ENCODE measurements at places on chromosomes 3 and 15.

DNA sequence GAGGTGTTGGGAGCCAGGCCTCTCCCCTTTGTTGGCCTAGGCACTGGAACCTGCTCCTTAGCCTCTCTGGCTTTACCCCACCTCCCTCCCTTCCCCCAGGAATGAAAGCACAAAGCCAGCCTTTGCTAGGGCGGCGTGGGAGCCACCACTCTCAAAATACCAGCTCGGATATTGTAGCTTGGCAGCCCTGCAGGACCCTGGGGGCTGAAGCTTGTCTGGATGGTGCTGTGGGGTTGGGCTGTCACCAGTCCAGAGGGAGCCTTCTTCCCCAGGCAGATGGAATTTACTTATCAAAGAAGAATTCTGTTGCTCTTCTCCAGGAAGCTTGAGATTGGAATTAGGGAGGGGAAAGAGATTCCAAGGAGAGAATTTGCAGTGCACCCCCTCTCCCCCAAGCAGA, 14.9 kb upstream of the GRM2 start:
- no peak for DNase-seq

- no peak for DNase-seq
Observed at GRCh38 chr3:13693441-13693840, 144.5 kb downstream of the FBLN2 start.

DNA sequence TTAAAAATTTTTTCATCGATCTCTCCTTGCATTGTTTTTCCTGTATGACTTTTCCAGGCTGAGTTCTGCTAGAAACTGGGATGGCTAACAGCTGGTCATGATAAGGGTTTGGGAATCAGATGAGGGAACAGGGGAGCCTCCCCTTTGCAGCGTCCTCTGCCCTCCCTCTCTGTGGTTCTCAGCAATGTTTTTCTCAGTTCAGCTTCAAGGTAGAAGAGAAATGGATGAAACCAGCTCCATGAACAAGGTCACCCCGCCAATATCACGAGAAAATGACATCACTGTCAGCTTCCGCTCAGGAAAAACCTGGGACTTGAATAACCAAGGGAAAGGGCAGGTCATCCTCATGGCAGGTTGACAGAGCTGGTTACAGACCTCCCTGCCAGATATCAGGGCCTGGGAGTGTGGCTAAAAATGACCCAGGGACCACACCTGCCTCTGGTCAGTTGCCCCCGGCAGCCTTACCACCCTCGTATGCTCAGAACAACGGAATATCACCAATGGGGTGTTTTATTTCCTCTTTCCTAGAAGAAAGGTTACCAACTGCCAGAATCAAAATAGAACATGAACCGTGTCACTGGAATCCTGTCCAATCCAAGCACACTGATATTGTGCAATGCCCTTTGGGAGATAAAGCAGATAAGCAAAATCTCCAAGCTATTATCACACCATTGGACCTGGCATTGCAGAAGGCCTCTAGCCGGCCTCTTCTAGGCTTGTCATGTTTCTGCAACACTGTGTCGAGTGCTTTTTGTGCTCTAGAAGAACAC, 26.1 kb downstream of the LSM3 start:
- DNase-seq, result no peak

DNA sequence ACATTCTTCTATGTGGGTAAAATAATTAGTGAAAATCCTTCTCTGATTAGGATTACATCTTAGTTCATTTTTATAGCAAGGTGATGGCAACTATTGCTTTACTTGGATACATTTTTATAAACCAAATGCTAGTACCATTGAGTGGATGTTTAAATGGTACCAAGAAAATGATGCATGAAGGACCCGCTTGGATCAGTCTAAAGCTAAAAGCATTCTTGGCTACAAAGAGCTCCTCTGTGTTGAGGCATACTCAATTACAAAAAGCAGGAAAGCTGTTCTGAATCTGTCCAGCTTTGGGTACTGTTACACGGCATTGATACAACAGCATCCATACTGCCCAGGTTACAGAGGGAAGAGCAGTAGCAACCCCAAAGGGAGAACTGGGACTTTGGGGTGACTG, 217.2 kb downstream of the PDZRN3 start:
- DNase-seq, result no peak

DNA sequence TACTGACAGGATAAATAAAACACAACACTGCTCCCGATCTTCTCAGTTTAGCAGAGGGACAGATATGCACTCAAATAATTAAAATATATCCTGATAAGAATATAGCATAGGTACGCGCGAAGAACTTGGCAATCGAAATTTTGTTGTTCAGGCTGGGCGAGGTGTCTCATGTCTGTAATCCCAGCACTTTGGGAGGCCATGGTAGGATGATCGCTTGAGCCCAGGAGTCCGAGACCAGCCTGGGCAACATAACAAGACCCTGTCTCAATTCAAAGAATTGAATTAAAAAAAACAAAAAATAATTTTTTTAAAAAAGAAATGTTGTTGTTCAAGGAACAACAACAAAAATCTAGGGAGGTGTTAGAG, 7.6 kb downstream of the B2M start:
- no peak for DNase-seq

DNA sequence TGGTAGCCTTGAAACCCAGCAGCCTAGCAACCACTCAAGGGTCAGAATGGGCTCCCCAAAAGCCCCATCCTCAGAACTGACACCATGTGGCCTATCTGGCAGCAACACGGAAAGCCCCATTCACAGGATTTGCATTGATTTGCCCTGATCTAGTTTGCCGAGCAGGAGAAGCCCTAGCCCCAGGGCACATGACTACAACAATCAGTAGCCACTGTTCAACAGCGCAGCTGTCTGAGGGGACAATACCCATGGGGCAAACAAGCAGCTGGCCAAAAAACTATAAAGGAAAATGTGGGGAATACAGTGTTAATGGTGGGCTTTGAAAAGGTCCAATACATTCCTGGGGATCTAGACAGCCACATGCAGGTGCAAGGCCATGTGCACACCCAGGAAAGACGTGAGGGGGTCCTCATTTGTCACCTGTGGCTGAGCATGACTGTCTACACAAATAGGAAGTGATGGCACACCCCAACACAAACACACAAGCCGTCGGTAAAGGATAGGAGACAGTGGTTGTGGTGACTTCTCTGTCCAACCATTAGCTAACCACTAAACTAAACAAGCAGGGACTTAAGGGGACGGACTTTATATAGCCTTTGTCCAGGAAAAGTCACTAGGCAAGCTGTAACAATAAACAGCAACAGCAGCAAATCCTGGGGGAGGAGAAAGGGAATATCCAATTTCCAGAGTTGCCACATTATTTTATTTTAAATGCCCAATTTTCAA, 113.7 kb downstream of the LRIG1 start:
- DNase-seq, result no peak
